ENCODE measurements at places on chromosomes 2 and 18. TPM values are rescaled to one million over a fixed set of nuclear protein-coding genes. Genes with fewer than 3 reads are reported as not detected.

GRCh38 chr2:6557737-6558136, 308.0 kb downstream of the CMPK2 start:
- DNase-seq = no peak

DNA sequence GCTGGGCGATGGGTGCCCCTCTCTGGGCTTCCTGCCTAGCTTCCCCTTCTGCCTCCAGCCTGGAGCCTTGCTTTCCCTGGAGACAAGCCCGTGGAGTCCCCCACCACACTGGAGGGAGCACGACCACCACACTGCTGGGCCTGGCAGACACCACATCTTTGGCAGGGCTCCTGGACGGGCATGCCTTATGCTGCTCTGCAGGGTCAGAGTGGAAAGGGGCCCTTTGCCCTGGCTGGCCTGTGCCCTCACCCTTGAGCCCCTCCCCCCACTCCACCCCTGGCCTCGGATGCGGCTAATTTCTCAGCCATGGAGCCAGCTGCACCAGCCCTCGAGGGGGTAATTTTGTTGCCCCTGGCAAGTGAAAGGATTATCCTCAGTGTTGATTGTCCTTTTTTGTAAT, 194.5 kb downstream of the LOXHD1 start:
- DNase-seq = no peak

GRCh38 chr2:101145406-101145805, 5.8 kb downstream of the TBC1D8 start:
- DNase-seq = no peak

DNA sequence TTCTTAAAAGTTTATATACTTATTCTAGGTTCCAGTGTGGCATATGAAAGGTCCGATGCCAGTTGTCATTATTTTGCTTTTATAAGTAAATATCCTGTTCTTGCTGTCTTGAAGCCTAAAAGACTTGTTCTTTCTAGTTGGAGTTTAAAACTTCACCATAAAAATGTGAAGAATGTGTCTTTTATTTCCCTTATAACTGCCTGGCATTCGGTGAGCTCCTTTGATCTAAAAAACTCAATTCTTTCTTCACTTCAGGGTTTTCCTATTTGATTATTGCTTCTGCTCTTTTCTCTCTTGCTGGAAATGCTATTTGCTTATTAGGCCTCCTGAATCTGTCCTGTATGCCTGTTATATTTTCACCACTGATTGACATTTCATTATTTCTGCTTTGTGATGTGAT, 51.6 kb downstream of the TSPYL6 start:
- no peak for DNase-seq

GRCh38 chr2:232854082-232854481, 16.0 kb upstream of the SNORC start:
- no peak for DNase-seq

RESP18 gene
- total RNA-seq = not detected
